ENCODE measurements at places on chromosomes 2 and 18.

GRCh38 chr2:64819774-64820688, 166.3 kb upstream of the SERTAD2 start:
- no peak for DNase-seq

DNA sequence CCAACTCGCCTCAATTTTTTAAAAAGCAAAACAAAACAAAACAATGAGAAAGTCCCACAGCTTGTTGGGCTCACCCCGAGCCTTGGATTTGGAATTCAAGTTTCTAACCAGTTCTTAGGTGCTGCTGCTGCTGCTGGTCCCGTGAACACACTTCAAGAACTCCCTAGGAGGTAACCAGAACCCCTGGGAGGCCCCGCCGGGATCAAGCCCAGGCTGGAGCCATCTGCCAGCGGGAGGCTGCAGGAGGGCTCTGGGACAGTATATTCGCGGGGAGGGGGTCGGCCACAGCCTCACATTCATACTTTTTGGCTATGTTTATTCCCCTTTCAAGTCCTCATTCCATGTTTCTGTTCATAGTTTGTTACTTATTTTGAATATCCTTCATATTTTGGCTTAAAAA, 223.4 kb downstream of the TFCP2L1 start:
- DNase-seq, result no peak

- DNase-seq, result peak; percentile 90
Measured at GRCh38 chr2:105406221-105406620, 7.4 kb upstream of the FHL2 start.

DNA sequence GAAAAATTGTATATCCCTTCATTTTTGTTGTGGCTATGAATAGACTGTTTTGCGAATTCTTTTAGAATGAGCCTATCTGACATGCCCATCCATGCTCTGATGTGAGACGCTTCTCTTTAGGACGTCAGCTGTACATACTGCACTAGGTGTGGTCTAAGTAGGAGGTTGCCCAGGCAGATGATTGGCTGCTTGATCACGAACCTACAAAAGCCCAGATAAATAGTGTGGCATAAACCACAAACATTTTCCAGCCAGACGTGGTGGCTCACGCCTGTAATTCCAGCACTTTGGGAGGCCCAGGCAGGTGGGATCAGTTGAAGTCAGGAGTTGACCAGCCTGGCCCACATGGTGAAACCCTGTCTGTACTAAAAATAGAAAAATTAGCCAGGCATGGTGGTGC, 251.8 kb downstream of the AGAP1 start:
- DNase-seq, result no peak

DNA sequence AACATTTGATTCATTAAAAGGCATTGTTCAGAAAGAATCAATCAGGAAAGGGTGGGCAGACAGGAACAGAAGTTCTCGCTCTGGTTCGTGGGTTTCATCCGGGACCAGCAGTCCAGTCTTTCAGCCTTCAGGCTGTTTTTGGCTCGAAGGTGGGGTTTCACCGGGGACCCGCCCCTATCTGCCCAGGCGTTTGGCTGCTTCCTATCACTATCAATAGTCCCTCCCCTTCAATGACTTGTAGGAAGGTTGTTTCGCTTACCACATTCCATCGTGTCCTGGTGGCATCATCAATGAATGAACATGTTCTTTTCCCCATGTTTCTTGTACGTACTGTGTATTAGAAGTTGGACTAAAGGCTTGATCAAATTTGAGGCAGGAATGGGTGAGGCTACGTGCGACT, 130.3 kb downstream of the NEDD4L start:
- no peak for DNase-seq

- DNase-seq, result peak; percentile 46
Measured at GRCh38 chr2:150548527-150548926, 61.1 kb upstream of the RND3 start.

DNA sequence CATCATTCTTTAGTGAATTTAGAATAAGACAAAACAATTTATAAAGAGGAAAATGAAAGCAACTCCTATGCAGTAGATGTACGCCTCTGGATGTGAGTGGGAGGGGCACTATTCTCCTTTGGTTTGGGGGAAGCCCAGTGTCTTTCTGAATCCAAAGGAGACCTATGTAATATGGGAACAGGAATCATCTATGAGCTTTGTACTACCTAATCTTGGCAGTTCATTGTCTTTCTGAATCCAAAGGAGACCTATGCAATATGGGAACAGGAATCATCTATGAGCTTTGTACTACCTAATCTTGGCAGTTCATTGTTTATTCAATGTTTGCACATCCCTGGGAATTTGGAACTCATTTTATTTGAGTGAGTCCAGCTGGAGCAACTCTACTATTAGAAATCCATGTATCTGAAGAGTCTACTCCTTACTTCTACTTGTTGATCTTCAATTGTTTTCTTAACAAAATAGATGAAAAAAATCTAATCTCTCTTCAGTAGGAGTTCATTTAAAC, 401.1 kb upstream of the LRATD1 start:
- DNase-seq, result no peak

GRCh38 chr2:40004336-40004735, 225.3 kb upstream of the THUMPD2 start:
- DNase-seq, result no peak
